Activated CD8-positive, alpha-beta memory T cell treated with anti-CD3 and anti-CD28 coated beads for 4 hours (primary cell): ENCODE measurements at places on chromosomes 6 and 20.

GRCh38 chr6:43835872-43836419 lies 65.9 kb downstream of the VEGFA start:
- no peak for DNase-seq

DNA sequence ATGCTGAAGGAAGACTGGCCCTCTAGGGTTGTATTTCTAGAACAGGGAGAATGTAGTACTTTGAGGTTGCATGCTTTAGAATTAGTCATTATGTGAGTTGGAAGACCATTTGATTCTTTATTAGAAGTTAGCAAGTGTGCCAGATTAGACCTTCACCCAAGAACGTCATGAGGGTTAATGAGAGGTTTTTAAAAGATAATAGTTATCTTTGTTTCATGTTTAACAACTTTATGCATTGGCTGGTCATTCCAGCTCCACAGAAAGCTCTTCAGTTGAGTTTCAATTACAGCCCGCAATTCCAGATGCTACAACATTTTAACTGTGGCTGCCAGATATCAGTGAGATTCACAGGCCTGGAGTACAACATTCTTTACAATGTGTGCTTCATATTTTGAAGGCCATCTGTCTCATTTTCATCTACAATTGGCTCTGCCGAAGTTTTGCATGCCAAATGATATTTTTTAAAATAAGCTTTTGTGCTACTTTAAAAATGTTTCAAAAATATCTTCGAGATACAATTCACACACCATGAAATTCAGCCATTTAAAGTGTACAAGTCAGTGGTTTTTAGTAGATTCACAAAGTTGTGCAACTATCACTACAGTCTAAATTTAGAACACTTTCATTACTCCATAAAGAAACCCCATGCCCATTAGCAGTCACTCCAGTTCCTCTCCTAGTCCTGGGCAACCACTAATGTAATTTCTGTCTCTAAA lies 61.1 kb upstream of the FBXO30 start:
- no peak for DNase-seq

GRCh38 chr6:90386399-90387382 lies 90.0 kb upstream of the BACH2 start:
- DNase-seq, result no peak

GRCh38 chr6:14883921-14884320 lies 361.9 kb upstream of the JARID2 start:
- no peak for DNase-seq

GRCh38 chr6:124995131-124995530 lies 32.9 kb downstream of the RNF217 start:
- DNase-seq, result no peak

DNA sequence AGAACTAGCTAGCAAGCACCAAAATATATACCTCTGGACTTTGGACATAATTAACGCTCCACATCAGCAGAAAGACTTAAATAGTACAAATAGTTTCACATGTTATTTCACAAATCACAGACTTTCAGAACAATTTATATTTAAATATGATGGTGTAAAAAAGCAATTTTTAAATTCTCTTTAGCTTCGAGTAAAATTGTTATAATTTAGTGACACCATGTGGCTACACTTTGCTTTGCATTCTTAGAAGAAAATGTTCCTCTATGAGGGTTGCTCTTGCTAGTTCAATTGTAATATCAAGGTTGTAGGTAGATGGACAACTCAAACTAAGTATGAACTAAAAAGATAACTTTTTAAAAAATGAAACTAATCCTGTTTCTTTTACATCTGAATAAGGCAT lies 69.0 kb downstream of the BTBD9 start:
- DNase-seq, result no peak

GRCh38 chr20:59195316-59195993 lies 31.8 kb downstream of the ZNF831 start:
- DNase-seq, result no peak

DNA sequence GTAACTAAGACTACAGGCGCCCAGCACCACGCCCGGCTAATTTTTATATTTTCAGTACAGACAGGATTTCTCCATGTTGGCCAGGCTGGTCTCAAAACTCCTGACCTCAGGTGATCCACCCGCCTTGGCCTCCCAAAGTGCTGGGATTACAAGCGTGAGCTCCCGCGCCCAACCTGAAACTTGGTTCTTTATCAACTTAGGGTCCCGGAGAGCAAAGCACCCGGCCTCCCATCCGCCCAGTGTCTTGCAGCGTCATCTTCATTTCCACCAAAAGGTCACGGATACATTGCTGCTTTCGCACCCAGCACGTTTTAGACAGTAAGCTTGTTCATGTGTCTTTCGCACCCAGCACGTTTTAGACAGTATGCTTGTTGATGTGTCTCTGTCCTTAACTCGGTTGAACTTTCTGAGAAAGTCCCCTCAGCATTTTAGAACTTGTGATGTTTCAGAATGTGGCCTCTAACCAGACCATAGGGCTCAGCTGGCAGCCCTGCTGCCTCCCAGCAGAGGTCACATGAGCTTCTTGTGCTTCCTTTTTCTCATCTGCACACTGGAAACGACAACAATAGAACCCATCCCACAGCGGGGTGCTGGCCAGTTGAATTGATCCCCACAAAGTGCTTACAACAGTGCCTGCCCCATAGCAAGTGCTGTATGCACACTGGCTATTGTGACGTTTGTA lies 48.8 kb downstream of the PRR18 start:
- no peak for DNase-seq

GRCh38 chr6:149373511-149373910 lies 26.6 kb upstream of the SUMO4 start:
- DNase-seq, result no peak

GRCh38 chr6:139778106-139778505 lies 403.7 kb upstream of the CITED2 start:
- DNase-seq, result no peak

DNA sequence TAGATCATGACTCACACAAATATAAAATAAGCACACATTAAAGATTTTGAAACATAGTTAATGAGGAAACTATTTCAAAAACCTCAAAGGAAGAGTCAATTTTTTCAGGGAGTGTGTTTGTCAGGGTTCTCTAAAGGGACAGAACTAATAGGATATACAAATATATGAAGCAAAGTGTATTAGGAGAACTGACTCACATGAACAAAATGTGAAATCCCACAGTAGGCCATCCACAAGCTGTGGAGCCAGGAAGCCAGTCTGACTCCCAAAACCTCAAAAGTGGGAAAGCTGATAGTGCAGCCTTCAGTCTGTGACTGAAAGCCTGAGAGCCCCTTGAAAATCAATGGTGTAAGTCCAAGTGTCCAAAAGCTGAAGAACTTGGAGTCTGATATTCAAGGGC lies 898.0 kb upstream of the EYS start:
- no peak for DNase-seq

- DNase-seq, result no peak
Measured at GRCh38 chr20:20321917-20322316, 46.0 kb upstream of the INSM1 start.

DNA sequence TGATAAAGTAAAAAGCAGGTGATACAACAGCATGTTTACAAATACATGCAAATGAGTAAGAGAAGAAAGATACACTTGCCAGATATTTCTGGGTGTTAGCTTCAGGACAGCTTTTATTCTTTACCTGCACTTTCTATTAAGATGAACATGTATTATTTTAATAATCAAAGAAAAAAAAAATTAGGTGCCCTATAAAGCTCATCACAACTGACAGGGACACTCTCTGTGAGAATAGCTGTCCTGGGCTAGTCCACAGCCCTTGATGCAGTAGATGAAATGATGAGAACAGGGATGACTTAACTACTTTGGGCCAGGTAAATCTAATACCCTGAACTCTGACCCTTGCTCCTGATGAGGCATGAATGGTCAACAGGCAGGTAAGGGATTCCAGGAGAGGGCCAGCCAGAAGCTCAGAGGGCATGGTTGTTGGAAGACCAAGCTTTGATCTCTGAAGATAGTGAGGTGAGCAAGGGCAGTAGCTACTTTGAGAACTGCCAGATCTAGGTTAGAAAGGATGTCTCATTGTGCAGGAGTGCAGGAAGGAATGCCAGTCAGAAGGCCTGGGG lies 15.6 kb downstream of the NSFL1C start:
- no peak for DNase-seq

DNA sequence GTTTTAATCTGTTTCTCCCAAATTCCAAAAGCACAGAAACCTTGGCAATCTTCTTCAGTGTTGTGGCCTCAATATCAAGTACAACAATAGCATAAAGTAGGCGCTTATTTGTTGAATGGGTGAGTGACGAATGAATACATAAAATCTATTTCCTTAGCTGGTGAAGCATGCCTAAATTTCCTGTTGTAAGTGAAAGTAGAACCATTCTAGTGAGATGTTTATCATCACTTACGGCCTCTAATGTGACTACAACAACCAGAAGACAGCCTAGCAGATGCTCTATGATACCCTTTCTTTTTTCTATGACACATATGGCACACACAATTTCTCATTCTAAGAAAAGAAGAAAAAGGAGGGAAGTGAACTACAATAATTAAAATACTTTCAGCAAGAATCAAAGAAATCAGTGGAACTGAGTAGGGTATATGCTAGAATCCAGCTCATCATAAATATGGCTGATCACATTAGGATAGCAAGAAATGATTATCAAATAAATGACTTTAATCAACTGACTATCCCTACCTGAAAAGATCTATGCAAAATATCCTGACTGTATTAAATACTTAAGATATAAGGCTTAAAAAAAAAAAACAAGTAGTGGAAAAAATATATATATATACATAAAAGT lies 67.4 kb downstream of the BTBD9 start:
- no peak for DNase-seq

- no peak for DNase-seq
Measured at GRCh38 chr6:112252571-112253497, 1.5 kb downstream of the LAMA4 start.

DNA sequence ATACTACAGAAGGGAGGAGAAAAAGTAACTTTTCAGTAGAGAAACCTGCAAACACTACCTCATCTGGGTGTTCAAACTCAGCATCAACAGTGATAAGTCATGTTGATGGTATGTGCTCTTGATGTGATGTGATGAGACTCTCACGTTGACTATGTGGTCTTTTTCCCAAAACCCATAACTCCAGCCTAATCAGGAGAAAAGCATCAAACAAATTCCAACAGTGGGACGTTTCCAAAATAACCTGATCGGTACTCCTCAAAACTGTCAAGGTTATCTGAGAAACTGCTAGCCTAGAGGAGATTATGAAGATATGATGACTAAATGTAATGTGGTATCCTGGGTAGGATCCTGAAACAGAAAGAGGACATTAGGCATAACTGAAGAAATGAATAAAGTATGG lies 41.9 kb upstream of the TAB2 start:
- no peak for DNase-seq

GRCh38 chr6:25706314-25707014 lies 48.1 kb upstream of the SLC17A4 start:
- no peak for DNase-seq

DNA sequence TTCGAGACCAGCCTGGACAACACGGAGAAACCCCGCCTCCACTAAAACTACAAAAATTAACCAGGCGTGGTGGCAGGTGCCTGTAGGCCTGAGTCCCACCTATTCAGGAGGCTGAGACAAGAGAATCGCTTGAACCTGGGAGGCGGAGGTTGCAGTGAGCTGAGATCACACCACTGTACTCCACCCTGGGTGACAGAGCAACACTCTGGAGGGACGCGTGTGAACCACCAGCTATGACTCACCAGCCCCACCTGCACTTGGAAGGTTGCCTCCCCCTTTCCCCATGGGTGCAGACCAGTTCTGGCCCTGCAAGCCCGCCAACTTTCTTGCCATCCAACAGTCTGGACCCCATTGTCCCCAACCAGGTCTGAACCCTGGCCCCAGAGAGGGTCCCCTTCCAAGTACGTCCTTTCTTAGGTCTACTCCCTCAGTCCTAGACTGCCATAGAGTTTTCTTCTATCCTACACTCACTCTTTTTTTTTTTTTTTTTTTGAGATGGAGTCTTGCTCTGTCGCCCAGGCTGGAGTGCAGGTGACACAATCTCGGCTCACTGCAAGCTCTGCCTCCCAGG lies 29.2 kb downstream of the ATP9A start:
- no peak for DNase-seq

DNA sequence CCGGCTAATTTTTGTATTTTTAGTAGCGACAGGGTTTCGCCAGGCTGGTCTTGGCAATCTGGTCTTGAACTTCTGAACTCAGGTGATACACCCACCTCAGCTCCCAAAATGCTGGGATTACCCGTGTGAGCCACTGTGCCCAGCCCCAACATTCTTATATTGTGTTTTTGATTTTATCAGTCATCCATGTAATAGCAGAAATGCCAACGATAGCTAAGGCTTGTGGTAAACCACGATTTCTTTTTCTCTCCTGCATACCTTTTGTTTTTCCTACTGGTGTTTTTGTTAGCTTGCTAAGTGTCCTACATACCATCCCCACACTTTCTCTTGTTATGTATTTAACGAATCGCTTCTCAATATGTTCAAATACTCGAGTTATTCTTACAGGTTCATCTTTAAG lies 12.1 kb downstream of the PHACTR2 start:
- DNase-seq, result no peak

GRCh38 chr20:22385602-22386305 lies 198.6 kb downstream of the FOXA2 start:
- DNase-seq, result no peak

DNA sequence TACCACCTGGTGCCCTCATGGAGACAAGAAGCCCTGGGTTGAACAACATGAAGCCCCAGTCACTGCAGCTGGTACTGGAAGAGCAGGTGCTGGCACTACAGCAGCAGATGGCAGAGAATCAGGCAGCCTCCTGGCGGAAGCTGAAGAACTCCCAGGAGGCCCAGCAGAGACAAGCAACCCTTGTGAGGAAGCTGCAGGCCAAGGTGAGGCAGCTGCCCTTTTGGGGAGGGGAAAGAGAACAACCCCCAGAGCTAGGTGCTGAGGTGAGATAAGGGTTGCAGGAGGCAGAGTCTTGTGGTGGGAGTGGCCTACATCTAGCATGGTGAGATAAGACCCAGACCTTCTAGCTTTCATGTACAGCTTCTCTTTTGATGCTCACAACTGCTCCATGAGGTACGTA lies 7.0 kb downstream of the CEP250 start:
- DNase-seq, result no peak

DNA sequence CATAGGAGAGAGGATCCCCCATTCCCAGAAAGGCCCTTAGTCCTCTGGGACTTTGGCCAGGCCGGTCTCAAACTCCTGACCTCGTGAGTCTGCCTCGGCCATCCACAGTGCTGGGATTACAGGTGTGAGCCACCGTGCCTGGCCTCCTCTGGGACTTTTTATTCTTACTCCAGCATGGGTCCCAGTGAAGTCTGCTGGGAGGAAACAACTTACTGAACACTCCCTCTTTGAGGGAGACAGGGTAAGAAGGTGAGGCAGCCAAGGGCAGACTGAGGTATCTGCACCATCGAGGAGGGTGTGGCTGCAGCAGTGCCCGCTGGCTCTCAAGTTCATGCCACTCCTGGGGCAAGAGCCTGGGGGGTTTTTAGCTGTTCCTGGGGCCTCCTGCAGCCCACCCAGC lies 2.4 kb downstream of the BAK1 start:
- DNase-seq, result no peak

- no peak for DNase-seq
Measured at GRCh38 chr6:170029416-170030283, 261.2 kb downstream of the DLL1 start.

GRCh38 chr20:21556398-21556797 lies 42.5 kb upstream of the NKX2-2 start:
- no peak for DNase-seq
